Right atrium auricular region (tissue), 2 donors: ENCODE measurements at places on chromosomes 7 and 10.

GRCh38 chr10:70494536-70494935, 16.0 kb downstream of the PALD1 start:
- H3K36me3 ChIP-seq, result no peaks in the 10 kb centered on the region
- H3K27me3 ChIP-seq, result no peaks in the 10 kb centered on the region
- H3K27ac ChIP-seq, result no peak overlapping the region

- DNase-seq, result no peak
- H3K4me1 ChIP-seq, result no peaks in the 10 kb centered on the region
- H3K36me3 ChIP-seq, result no peaks in the 10 kb centered on the region
- no peak overlapping the region for H3K4me3 ChIP-seq
These were observed 439.1 kb upstream of the MGMT start for GRCh38 chr10:129027906-129028305.

GRCh38 chr7:36982766-36983165, 258.5 kb upstream of the AOAH start:
- no peaks in the 10 kb centered on the region for H3K36me3 ChIP-seq
- H3K4me3 ChIP-seq, result no peak overlapping the region
- no peak for DNase-seq
- no peak overlapping the region for H3K27ac ChIP-seq
- H3K4me1 ChIP-seq, result peaks cover 23% of the 10 kb centered on the region

- DNase-seq, result no peak
- H3K27me3 ChIP-seq, result no peaks in the 10 kb centered on the region
- H3K4me3 ChIP-seq, result no peak overlapping the region
- no peaks in the 10 kb centered on the region for H3K36me3 ChIP-seq
- no peaks in the 10 kb centered on the region for H3K4me1 ChIP-seq
- H3K27ac ChIP-seq, result no peak overlapping the region
These were observed 215.5 kb upstream of the AOAH start for GRCh38 chr7:36939816-36940215.

GRCh38 chr10:50387732-50388073, 136.4 kb upstream of the ASAH2 start:
- H3K27ac ChIP-seq, result no peak overlapping the region
- H3K27me3 ChIP-seq, result no peaks in the 10 kb centered on the region
- no peaks in the 10 kb centered on the region for H3K36me3 ChIP-seq
- no peak for DNase-seq

- H3K27me3 ChIP-seq, result no peaks in the 10 kb centered on the region
- H3K36me3 ChIP-seq, result no peaks in the 10 kb centered on the region
- no peak overlapping the region for H3K27ac ChIP-seq
- no peak for DNase-seq
These were observed 495.1 kb downstream of the SUGCT start for GRCh38 chr7:40629891-40630290.

DNA sequence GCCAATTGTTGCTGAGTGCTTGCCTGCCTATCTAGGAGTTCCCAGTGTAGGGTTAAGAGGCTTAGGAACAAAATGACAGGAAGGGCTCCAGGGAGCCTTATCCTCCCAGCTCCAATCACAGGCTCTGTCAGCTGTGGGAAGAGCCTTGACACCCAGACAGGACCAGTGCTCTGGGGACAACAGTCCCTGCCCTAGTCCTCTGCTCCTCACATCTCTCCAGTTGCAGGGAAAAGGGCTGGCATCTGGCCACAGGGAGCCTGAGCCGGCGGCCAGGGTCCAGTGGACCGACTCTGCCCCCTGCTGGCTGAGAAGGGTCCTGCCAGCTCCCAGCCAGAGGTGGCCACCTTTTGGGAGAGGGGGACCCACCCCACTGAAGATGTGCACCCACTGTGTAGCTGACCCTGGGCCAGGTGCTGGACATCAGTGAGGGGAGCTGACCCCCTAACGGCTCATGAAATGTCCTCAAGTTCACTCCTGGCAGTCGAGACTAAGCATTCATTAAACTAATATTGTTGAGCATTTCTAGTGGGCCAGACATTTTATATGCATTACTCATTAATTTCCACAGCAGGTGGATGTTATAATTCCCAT, 17.6 kb downstream of the DNAJB12 start:
- no peaks in the 10 kb centered on the region for H3K27me3 ChIP-seq
- peaks cover 62% of the 10 kb centered on the region for H3K4me1 ChIP-seq
- peaks cover 41% of the 10 kb centered on the region for H3K36me3 ChIP-seq
- peak; percentile 89 for DNase-seq
- H3K4me3 ChIP-seq, result no peak overlapping the region

DNA sequence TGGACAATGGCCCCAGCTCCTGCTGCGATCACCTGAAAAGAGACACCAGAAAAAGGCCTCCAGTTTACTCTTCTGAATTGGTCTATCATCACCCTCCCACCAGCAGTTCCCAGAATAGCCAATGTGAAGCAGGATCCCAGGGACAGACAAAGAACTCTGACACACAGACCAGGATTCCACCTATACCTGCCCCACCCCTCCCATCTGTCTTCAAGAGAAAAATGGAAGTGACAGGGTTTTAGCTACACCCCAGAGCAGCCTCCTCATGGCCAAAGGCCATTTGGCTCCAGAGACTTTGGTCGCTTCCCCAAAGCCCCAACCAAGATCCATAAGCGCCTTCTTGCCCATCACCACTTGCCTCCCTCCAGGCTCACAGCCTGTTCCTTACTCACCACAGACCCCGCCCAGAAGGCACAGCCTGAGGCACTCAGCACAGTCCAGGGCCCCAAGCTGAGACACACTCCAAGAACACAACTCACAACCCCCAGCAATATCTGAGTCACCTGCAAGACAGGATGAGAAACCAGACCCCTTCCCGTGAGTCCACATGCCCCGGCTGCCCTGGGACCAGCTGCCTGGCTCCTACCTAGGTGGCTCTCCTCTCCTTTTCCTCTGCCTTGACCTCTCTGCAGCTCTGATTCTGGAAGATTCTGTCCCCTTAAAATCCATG, 6.5 kb downstream of the TMEM176B start:
- H3K36me3 ChIP-seq, result peaks cover 21% of the 10 kb centered on the region
- no peak overlapping the region for H3K27ac ChIP-seq
- no peak for DNase-seq
- peaks cover 36% of the 10 kb centered on the region for H3K4me1 ChIP-seq

DNA sequence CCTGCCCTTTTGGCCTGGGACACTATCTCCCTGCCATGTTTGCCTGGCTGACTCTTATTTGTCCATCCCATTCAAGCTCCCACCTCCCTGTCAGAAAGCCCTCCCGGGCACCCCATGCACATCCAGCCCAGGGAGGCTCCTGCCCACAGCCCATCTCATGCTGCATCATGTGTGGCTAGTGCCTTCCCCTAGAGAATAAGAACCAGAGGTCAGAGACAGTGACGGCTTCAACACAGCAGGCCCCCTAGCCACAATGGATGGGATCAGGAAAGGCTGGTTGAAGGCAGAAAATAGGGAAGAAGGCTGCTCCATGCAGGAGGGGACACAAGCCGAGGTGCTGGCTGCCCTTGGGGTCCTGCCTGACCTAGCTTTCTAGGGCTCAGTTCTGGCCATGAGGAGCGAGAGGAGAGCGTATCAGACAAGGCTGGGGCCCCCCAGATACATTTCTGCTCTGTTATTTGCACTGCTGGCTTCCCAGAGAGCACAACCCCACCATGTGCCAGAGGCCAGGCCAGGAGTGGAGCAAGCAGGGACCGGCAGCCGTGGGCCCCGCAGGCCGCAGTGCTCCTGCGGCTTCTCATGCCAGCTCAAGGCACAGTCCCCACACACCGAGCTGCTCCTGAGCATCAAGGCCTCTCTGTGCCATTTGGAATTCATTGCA, 161.1 kb upstream of the ZMIZ1 start:
- no peak overlapping the region for H3K27ac ChIP-seq
- no peaks in the 10 kb centered on the region for H3K36me3 ChIP-seq
- no peak overlapping the region for H3K4me3 ChIP-seq
- no peak for DNase-seq
- H3K27me3 ChIP-seq, result no peaks in the 10 kb centered on the region

- H3K27ac ChIP-seq, result no peak overlapping the region
- H3K27me3 ChIP-seq, result peaks cover 78% of the 10 kb centered on the region
- H3K36me3 ChIP-seq, result no peaks in the 10 kb centered on the region
- H3K4me1 ChIP-seq, result no peaks in the 10 kb centered on the region
These were observed 2.9 kb upstream of the HOXA13 start for GRCh38 chr7:27202862-27203134.

DNA sequence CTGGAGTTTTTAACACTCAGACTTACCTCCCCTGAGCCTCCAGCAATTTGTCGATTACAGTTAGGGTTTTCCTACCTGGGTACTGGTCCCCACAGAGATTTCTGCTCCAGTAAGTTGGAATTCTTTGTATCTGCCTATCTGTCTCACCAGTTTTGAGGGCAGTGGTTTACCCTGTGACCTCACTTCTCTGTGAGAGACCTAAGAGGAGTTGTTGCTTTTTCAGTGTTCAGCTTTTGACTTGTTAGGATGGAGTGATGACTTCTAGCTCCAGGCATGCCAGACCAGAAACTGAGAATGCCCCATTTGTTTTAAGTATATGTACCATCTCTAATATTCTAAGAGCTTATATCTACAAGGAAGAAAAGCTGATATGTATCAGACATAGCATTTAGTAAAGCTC, 42.9 kb downstream of the CSGALNACT2 start:
- H3K27ac ChIP-seq, result no peak overlapping the region
- DNase-seq, result no peak
- H3K4me3 ChIP-seq, result no peak overlapping the region
